Lung microvascular endothelial cell (primary cell): ENCODE measurements at places on chromosomes 4 and X.
A peak's percentile ranks its signal among the peaks of the same experiment; 100 is the strongest.

GRCh38 chrX:18702362-18703195 is 4.9 kb upstream of the PPEF1 start:
- peak; percentile 64 for DNase-seq

GRCh38 chr4:74545448-74545847 is 100.5 kb downstream of the AREG start:
- DNase-seq, result no peak

- DNase-seq, result peak; percentile 17
Observed at GRCh38 chr4:78939667-78940008, 400 bp upstream of the PAQR3 start.

- DNase-seq, result no peak
Observed at GRCh38 chr4:26813698-26814097, 46.9 kb upstream of the STIM2 start.

- no peak for DNase-seq
Observed at GRCh38 chrX:10971759-10972158, 139.4 kb upstream of the HCCS start.

DNA sequence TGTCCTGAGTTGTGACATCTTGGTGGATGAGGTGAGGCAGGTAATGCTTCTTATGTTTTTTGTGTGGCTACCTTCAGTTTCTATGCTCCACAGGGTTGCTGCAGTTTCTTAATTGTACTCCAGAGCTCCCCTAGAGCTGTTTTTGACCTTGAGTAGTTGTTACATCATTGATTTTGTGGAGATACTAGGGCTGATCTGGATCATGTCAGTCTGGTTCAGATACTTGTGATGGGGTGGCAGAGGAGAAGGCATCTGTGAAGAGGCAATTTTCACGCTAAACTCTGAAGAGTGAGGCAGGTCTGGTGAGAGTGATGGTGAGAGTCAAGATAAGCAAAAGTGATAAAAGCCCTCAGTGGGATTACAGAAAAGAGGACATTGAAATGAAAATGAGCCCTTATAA is 1180.2 kb downstream of the RAPGEF2 start:
- DNase-seq, result no peak

- DNase-seq, result no peak
Observed at GRCh38 chr4:42119886-42120285, 32.6 kb downstream of the BEND4 start.

GRCh38 chr4:120008957-120009356 is 57.7 kb downstream of the MAD2L1 start:
- DNase-seq, result no peak

GRCh38 chr4:123284168-123284567 is 112.4 kb upstream of the SPRY1 start:
- DNase-seq, result peak; percentile 87

- no peak for DNase-seq
Observed at GRCh38 chr4:86026720-86027119, 333.1 kb downstream of the MAPK10 start.

GRCh38 chr4:10811991-10812390 is 127.4 kb upstream of the CLNK start:
- DNase-seq, result no peak

- DNase-seq, result no peak
Observed at GRCh38 chrX:109943092-109943739, 59.7 kb upstream of the TMEM164 start.

DNA sequence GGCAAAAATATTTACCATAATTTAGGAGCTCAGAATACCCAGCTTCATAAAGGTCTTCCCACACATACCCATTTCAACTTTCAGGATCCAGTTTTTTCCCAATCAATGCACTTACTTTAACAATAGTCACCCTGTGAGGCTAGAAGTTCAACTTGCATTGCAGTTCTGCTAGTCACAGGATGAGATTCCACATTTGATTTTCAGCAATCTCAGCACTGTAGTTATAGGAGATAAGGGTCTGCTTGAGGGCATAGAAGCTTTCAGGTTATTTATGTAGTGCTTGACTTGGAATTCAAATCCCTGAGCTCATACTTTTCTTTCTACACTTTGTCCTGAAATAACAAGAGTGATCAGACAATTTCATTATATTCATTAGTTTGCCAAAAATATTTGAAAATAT is 78.3 kb upstream of the IL2 start:
- DNase-seq, result no peak

GRCh38 chr4:124491361-124492145 is 221.0 kb downstream of the ANKRD50 start:
- DNase-seq, result no peak

- DNase-seq, result no peak
Observed at GRCh38 chrX:67346667-67347066, 197.2 kb upstream of the AR start.

GRCh38 chrX:40102393-40103381 is 4.9 kb upstream of the BCOR start:
- DNase-seq, result no peak

GRCh38 chr4:81130569-81130968 is 84.5 kb downstream of the PRKG2 start:
- no peak for DNase-seq

DNA sequence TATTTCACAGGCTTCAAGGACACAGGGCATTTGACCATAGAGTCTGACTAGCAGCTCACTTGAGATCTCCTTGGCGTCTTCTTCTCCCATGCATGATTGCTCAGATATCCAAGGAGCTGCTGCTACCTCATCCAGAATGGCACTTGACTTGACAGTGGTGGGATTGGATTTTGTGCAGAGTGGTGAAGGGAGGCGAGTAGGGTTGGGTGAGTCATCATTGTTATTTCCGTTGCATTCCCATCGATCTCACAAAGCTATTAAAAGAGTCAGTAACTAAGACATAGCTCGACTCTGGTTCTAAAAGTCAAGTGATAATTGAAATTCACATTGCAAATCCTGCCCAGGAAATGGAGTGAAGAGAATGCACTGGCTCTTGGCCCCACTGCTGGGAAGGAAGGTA is 27.7 kb downstream of the NHSL2 start:
- DNase-seq, result no peak

GRCh38 chr4:6502147-6502546 is 29.7 kb upstream of the PPP2R2C start:
- DNase-seq, result no peak

DNA sequence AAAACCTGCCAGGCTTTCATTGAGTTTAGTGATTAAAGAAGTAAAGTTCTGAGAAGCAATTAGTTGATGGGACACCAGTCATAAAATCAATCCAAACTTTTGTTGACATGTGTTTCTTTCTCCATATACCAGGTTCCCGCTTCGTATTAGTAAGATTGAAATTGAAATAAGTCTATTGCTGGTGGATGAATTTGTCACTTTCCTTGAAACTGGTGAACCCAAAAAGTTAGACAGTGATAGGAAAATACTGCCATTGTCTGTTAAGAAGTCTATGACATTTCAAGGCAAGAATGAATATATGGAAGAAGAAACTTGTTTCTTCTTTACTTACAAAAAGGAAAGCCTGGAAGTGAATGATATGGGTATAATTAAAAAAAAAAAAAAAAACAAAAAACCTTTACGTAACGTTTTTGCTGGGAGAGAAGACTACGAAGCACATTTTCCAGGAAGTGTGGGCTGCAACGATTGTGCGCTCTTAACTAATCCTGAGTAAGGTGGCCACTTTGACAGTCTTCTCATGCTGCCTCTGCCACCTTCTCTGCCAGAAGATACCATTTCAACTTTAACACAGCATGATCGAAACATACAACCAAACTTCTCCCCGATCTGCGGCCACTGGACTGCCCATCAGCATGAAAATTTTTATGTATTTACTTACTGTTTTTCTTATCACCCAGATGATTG is at the start of gene CD40LG:
Gene CD40LG, plus strand, starts transcription at position 482 of the 684 bp plus-strand sequence. Its CDS starts 91 bp downstream, at position 573.
- DNase-seq, result no peak
